ENCODE measurements at places on chromosomes 11 and 22.

GRCh38 chr11:86486261-86487030, 111.8 kb downstream of the CCDC81 start:
- DNase-seq = peak; percentile 64

- DNase-seq = no peak
Measured at GRCh38 chr11:66345316-66345649, 379 bp upstream of the BRMS1 start.

DNA sequence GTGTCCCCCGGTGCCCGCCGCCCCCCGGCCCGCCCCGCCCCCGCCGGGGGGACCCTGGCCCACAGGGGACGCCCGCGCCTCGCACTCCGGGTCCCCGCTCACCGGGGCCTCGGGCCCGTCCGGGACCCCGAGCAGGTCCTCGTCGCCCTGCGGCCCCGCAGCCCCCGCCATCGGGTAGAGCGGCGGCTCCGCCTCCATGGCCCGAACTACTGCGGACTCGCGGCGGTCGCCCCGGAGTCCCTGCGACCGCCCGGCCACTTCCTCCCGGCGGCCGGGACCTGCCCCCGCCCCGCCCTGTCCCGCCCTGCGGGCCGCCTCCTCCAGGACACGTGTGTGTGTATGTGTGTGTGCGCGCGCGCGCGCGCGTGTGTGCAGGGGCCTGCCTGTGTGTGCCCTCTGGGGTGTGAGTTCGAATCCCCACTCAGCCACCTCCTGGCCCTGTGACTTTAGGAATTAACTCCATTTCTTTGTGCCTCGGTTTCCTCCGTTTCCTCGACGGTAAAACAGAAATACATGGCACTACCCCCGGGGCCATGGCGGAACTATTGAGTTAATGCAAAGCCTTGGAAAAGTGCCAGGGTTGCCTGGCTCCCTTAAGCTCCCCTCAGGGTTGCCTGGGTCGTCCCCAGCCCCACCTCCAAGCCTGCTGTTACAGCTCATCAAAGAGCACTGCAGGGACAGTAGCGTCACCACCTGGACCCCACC, at the start of gene UNC93B1:
TSS of gene UNC93B1 (minus strand) at position 252 of the 705 bp plus-strand sequence. CDS start at position 198, 54 bp downstream.
- DNase-seq = no peak

DNA sequence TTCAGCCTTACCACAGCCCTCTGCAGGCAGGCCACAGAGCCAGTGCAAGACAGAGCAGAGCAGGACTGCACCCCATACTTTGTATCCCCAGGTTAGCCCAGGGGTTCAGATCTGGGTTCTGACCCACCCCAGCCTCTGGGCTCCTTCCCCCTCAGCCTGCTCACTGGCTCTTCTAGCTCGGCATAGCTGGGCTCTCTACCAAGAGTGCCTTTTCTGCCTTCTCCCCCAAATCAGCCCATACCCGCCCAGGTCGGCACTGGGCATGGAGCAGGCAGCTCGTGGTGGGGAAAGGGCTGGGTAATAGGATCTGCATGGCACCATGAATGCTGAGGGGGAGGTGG, 8.3 kb downstream of the RELT start:
- DNase-seq = no peak

DNA sequence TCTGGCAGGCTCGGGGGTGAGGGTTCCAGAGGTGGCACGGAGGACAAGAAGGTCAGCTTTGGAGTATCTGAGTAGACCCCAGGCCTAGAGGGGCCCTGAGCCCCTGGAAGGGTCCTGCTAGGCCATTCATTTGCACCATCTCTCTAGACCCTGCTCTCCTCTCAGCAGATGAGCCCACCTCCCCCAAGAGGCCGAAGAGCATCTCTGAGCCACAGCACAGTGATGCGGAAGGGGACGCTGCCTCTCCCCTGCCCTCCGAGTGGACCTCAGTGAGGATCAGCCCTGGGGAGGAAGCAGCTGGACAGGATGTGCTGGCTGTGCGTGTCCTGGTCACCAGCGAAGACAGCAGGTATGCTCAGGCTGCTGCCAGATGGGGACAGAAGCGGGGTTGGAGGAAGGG, 101.6 kb upstream of the PARVA start:
- DNase-seq = no peak

DNA sequence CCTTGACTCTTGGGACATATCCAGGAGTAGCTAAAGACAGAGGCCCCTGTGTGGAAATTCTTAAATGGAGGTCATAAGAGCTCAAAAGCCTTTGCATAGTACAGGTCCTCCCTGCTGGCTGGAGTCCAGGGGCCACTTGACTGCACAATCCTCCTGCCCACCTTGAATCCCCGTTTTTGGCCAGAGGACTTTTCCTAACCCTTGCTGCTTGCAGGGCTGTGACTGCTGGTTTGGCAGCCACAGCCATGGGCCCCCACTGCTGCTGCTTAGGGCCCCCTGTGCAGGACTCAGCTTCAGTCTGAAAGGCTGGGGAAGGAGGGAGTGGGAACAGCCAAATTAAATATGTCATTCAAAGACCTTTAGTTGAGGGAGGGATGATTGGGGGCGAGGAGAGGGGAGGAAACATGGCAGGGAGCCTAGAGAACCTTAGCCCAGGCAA, 33.4 kb downstream of the ARHGAP1 start:
- DNase-seq = no peak

DNA sequence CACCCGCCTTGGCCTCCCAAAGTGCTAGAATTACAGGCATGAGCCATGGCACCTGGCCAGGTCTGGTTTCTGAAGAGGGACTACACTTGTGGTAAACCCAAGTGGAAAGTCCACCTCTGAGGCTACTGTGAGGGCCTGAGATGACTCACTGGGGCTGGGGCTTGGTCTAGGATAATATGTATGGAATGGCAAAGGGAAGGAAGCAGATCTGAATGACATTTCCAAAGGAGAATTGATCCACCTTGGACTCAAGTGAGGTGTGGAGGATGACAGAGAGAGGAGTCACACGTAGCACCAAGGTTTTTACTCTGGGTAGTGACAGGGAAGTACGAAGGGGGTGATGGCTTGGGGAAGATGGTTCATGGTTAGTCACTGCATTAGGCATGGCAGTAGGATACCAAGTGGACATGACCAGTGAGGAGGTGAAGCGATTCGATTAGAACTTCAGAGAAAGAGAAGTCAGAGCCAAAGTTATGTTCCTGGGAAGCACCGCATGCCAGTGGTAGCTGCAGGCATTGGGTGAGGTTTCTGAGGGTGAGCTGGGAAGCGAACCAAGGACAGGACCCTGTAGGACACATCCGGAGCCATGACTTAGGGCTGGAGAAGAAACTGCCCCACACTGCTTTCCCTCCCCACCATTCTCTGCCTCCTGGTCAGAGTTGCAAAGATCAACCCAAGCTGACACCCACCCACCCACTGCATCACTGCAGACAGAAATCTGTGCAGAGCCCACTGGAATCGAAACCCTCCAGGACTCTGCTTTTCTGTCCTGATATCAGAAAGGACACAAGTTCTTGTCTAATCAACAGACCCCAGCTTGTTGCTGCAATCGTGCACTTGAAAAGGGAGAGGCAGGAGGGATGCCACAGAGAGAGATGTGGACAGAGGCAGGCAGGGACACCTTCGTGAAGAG, 13.0 kb upstream of the BCL9L start:
- DNase-seq = no peak

GRCh38 chr22:40628354-40629042, 8.0 kb downstream of the MRTFA start:
- DNase-seq = no peak

DNA sequence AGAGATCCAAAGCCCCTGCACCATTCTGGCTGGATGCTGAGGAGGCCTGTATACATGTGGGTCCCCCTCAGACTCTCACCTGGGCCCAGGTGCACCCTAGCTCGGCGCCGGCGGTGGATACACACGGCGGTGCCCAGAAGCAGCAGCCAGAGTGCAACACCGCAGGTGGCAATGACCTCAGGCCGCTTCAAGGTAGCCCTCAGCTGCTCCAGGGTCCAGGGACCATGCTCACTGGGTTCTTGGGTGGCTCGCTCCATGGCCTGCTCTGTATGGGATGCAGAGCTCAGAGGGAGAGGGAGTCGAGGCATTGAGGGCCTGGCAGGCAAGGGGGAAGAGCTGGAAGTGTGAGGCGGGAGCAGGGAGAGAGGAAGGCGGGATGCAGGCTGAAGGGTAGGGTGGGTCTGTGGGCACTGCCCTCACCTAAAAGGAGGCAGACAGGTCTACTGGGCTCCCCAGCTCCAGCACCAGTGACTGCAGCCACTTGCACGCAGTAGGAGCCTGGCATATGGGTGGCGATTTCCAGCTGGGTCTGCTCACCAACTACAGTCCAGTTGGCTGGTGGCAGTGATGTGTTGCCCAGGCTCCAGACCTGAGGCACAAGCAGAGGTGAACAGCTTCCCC, 3.8 kb downstream of the ROBO4 start:
- no peak for DNase-seq
